ENCODE measurements at places on chromosomes 11 and 22.

GRCh38 chr11:123469089-123469488, 39.0 kb downstream of the GRAMD1B start:
- no peak for DNase-seq

DNA sequence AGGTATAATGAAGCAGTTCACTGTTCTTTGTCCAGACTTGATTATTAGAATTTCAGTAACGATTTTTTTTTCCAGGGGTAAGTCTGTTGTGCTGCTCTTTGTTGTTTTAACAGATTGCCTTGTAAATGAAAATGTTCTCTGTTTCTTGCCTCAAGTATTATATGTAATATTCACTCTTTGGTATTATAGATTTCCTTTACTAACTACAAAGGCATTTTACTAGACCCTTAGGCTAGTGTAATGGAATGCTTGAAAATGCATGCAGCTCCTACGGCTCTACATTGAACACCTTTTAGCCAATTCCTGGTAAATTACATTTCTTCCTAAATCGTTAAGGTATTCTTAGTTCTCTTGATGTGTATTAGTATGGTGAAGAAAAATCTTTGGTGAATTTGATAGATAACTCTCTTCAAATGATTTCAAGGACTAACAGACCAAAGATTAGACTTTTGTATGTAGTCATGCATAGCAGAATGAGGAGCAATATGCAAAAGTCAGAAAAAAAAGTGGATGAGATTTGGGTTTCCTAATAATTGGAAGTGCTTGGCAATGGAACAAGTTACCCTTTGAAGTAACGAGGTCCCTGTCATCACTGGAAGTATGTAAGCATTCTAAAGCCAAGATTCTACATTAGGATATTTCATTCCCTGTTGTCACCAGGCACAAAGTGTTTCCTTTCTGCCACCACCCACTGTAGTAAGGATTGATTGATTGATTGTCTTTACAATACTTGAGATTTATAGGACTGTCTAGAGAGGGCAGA, 113.1 kb downstream of the DBX1 start:
- DNase-seq = no peak

DNA sequence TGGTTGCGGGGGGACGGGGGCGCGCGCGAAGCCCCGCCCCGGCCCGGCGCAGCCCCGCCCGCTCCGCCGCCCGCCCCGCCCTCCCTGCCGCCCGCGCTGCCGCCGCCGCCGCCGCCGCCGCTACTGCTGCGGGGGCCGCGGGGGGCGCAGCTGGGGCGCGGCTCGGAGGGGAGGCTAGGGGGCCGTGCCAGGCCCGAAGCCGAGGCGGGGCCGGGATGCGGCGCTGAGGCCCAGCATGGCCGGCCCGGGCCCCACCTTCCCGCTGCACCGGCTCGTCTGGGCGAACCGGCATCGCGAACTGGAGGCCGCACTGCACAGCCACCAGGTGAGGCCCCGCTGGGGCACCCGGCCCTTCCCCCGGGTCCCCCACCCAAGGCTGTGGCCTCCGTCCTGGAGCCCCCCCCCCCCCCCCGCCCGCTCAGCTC, at the start of gene ANKRD13D:
TSS of gene ANKRD13D (plus strand) at position 78 of the 425 bp plus-strand sequence. CDS start at position 236, 158 bp downstream.
- peak; percentile 60 for DNase-seq

- no peak for DNase-seq
Measured at GRCh38 chr11:9971894-9972293, 308.0 kb downstream of the SWAP70 start.

DNA sequence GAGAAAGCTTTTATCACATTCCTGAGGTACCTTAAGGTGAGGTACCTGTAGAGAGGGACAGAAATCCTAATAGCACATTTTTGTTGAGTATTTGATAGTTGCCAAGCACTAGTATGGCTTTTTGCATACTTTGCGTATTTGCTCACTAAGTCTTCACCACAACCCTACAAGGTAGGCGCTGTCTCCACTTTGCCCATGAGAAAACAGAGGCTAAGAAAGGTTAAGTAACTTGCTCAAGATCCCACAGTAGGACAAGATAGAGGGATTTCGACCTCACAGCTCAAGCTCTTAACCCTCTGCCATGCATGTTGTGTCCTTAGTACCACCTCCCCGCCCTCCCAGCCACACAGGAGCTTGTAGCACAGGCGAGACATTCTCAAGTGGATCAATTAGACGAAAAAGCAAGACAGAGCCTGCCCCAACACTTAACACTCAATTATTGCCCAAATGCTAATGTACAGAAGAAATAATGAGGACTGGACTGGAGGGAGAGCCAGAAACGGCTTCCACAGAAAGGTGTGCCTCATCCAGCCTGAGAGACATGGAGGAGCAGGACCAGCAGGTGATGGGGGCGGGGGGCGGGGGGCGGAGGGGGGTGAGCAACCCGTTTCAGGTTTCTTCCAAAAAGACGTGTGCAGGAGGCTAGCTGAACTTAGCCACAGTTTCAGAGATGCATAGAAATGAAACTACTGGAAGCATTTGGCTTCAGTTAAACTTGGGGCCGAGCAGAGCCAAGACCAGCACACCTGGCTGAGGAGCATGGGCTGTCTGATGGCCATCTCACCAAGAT, 26.7 kb upstream of the CD44 start:
- no peak for DNase-seq

GRCh38 chr11:118223992-118224391, 819 bp downstream of the JAML start:
- DNase-seq = no peak

DNA sequence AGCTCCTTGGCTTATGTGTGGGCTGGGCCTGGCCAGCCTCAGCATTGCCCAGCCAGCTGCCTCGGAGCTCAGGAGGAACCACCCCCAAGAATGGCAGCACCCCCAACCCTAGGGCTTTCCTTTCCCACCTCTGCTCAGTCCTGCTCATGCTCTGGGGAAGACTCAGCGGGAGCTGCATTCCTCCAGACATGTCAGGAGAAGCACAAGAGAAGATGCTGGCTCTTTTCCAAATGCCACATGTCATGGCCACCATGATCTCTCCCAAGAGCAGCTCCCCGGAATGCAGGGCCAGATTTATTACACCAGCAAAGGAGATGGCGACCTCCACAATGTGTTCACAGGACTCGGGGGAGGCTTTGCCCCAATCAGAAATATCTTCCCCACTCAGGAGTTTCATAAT, 143.7 kb downstream of the PKNOX2 start:
- DNase-seq = no peak

- no peak for DNase-seq
Measured at GRCh38 chr22:19526076-19526701, 2.0 kb upstream of the CLDN5 start.

DNA sequence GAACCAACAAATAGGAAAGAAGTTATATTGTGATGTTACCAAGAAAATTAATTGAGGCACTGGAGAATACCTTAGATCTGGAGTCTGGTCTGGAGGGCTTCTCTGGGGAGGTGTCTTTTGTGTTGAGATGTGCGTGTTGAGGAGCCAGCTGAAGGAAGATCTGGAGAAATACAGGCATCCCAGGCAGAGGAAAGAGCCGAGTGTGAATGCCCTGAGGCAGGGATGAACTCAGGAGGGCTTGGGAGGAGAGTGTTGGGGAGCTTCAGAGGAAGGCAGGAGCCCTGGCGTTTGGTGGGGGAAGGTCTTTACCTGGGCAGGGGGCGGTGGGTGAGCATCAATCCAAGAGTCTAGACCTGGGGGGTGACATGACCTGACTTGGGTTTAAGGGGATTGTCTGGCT, 13.1 kb downstream of the SYNGR1 start:
- no peak for DNase-seq

DNA sequence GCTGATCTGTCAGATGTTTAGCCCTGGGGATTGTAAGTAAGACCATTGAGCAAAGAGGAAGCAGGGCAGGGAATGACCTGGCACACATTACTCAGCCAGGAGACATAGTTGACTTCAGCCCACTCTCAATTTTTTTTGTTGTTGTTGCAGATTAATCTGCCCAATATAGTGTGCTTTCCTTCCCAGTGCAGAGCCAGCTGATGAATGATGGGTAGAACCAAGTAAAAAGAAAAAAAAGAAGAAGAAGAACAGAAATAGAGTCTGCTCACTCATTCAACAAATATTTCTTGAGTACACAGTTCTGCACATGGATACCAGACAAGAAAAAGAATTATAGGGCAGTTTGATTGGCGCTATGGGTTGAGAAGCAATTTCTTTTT, 292.7 kb downstream of the ETS1 start:
- no peak for DNase-seq

- peak; percentile 58 for DNase-seq
Measured at GRCh38 chr11:61187505-61188130, 15.7 kb upstream of the PGA3 start.

DNA sequence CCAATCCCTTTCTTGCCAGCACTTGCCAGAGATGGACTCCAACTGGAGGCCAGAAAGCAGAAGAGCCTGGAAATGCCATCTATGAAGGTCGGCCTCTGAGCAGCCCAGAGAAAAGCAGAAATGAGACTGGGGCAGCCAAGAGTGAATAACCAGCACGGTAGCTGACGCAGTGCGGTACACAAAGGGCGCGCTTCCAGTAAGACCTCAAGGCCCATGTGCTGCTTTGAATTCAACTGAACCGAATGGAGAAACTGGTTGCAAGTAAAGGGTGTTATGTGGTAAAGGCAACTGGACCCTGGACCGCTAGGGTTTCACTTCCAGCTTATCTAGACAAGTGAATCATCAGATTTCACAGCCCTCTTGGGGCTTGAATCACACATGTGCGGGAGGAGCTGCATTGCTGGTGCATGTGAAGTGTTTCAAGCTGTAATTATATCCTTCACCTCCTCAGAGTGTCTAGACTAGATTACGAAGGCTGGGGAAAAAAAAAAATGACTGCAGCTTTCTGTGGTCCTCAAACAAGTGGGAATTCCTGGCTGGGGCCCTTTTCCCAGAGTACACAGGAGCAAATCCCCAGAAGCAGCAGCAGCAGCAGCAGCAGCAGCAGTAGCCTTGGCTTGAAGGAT, 128.9 kb downstream of the CCDC34 start:
- no peak for DNase-seq

- DNase-seq = no peak
Measured at GRCh38 chr22:31447337-31447736, 42.3 kb downstream of the EIF4ENIF1 start.

DNA sequence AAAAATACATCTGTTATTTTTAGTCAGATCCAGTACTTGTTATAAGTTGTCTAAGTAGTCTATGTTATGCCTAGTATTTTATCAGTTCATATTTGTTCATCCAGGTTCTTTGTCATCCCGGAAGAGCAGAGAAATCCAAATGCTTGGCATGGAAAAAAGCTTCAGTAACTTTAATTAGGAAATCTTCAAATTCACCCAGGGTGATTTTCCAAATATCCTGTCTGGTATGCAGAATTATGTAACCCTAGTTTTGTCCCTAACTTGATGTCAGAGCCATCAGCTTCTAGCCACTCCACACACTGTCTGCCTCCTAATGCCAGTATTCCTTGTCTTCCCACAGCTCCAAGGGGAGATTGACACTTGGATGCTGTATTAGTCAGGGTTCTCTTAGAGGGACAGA, 216.2 kb downstream of the ARHGAP42 start:
- no peak for DNase-seq

GRCh38 chr22:28800308-28801041, at the start of gene XBP1:
Gene XBP1 (minus strand): TSS chr22:28800569.
- peak; percentile 81 for DNase-seq

DNA sequence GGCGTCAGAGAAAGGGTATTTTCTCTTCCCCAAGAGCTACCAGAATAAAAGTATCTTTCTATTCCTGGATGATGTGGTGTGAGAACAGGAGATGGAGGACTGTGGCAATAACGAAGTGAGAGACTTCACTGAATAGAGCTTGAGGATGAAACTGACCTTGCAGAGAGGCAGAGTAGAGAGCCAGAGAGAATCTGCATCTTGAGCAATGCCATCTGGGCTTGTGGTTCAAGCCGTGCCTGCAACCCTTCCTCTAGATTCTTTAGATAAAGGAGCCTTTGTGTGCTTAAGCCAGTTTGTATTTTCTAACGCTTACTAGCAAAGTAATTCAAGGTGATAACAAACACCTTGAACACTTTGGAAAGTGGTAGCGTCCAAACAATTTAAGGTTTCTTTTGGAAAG, 2.2 kb downstream of the ME3 start:
- no peak for DNase-seq

DNA sequence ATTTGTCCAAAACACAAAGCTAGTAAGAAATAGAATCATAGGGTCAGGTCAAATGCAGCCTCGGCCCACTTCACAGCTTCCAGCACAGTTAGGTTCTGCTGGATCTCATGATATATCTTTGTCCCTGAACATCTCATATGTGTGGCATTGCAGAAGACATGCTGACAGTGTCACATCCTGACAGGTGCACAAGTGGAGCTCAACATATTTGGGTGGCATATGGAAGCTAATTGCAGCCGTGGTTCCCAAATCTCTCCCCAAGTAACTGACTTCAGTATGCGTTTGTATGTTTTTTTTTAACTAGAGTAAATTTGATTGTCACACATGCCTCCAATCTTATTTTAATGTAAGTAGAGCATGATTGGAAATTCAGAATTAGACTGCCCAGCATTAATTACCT, 33.4 kb downstream of the NAV2 start:
- no peak for DNase-seq

- DNase-seq = no peak
Measured at GRCh38 chr11:114106986-114107385, 47.5 kb downstream of the ZBTB16 start.

DNA sequence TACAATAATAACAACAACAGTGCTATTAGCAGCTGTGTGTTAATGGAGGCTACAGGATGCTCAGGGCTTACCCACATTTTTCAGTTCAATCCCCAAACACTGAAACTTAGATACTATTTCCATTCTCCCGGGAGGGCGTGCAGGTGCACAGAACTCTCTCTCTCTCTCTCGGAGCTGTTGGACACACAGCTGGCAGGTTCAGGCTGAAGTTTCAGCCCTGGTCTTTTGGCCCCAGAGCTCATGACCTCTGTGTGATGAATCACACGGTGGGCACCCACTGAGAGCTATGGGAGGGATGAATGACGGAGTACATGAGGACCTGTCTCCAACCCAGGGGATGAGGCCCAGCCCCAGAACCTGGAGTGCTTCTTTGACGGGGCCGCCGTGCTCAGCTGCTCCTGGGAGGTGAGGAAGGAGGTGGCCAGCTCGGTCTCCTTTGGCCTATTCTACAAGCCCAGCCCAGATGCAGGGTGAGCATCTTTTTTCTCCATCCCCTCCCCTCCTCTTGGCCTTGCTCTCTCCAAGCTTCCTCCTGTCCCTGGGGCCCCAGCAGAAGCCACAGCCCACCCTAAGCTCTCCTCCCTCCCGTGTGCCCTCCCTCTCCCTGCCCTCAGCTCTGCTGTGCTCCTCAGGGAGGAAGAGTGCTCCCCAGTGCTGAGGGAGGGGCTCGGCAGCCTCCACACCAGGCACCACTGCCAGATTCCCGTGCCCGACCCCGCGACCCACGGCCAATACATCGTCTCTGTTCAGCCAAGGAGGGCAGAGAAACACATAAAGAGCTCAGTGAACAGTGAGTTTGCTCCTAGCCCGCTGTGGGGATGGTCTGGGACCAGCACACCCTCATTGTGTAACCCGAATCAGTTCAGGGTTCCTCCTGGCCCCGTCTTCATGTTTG, 16.9 kb downstream of the CSF2RB start:
- no peak for DNase-seq

DNA sequence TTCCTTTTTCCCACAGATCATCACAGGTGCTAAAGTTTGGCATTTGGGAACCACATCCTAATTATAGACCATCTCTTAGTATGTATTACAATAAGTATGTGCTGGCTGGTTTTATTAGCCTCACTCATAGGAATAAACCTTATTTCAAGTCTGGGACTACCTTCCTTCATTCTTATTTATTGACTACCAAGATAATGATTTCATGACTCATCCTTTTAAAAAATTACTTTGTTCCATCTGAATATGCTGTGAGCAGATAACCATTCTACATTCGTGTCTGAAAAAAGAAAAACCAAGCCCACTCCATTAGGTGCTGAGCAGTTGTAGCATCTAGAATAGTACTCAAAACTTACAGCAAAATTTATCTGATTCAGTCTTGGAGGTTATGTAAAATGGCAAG, 12.3 kb downstream of the TNRC6B start:
- DNase-seq = no peak

- DNase-seq = no peak
Measured at GRCh38 chr11:70435361-70435760, 37.0 kb downstream of the CTTN start.

Data from activated CD4-positive, CD25-positive, alpha-beta regulatory T cell (primary cell).